ENCODE measurements at places on chromosomes 11 and 22.

GRCh38 chr11:43381802-43382201 lies 23.1 kb downstream of the TTC17 start:
- no peak for DNase-seq

GRCh38 chr11:1835671-1836010 lies 851 bp downstream of the SYT8 start:
- no peak for DNase-seq

DNA sequence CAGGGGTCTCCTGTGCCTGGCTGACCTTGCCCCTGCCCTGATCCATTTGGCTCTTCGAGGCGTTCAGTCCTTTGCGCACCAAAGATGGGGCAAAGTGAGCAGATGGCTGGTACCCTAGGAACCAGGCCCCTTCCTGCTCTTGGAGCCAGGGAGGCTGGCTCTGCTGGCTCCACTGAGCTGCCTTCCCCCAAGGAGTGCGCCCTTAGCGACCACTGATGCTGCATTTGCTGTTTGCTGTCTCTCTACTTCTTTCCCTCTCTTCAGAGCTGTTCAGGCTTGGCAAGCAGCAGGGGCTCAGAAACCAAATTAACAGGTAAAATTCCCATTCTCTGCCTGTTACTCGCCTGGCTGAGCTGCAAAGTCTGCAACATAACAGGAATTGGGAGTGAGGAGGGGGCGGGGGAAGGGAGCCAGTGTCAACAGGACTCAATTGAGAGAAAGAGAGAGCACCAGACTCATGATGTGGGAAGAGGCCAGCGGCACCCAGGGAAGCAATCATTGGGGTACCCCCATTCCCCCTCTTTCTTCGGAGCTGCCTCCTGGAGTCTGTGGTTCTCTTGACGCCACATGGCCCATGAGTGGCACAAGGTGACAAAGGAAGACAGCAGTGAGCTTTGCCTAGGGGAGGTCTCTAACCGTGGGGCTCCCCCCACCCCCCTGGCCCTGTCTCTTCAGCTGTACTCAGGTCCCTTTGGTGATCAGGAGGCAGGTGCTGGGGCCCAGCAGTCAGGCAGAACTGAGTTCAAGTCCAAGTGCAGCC lies 102.3 kb downstream of the TP53I11 start:
- no peak for DNase-seq

DNA sequence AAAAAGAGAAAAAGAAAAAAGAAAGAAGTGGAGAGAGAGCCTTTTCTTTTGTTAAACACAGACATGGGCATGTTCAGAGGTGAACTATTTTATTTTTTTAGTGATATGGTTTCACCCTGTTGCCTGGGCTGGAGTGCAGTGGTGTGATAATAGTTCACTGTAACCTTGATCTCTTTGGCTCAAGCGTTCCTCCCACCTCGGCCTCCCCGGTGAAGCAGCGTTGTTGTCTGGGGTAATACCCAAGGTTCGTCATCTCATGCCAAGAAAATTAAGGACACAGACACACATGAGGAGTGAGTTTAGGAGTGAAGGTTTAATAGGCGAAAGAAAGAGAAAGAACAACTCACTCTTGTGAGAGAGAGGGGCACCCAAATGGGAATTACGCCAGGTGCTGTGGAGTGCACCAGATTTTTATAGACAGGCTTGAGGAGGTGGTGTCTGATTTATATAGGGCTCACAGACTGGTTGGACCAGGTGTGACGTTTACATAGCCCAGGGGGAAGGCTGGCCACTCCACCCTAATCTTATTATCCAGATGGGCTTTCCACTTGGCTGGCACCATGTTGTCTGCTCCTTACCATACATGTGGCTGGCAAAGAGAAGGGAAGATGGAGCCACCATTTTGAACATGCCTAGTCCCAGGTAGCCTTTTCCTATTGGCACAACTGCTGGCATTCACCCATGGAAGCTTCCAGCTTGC lies 42.3 kb downstream of the GRAMD1B start:
- DNase-seq: no peak

DNA sequence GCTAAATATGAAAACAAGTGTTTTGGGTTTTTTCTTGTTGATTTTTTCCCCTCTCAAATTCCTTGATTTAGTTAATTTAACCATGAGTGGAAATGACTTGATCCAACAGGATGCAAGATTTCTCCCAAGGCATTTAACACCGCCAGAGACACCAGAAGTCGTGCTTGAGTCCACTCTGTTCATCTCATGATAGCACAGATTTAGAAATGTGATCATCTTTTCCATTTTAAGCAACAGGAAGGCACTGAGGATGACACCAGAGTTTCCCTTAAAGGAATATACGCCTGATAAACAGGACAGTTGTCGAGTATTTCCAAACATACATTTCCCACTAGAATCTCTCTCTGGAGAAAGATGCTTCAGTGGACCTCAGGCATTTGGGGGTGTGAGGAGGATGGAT lies 318.7 kb downstream of the CADM1 start:
- DNase-seq: no peak

- DNase-seq: no peak
Measured at GRCh38 chr11:47616726-47617416, 22.7 kb upstream of the C1QTNF4 start.

DNA sequence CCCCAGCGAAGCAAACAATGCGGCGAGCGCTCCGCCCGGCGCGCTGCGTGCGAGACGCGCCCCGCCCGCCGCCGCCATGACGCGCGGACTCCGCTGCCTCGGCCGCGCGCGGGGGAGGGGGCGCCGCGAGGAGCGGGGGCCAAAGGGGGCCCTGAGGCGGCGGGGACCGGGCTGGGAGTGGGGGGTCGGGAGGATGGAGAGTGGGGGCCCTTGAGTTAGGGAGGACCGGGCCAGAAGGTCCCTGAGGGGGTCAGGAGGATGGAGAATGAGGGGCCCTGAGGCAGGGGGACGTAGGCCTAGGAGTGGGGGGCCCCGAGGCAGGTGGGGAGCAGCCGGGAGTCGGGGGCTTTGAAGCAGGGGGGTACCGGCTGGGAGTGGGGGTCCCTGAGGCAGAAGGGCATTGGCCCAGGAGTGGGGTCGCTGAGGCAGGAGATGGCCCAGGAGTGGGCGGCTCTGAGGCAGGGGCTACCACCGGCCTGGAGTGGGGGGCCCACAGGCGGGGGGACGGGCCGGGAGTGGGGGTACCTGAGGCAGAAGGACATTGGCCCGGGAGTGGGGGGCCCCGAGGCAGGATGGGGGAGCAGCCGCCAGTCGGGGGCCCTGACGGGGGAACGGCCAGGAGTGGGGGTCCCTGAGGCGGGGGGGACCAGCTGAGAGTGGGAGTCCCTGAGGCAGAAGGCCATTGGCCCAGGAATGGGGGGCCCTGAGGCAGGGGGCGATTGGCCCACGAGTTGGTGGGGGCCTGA lies at the start of gene BRD1:
TSS of gene BRD1 (minus strand) at position 21 of the 746 bp plus-strand sequence. CDS start 3,556 bp downstream, outside the sequence.
- DNase-seq: peak; percentile 45

DNA sequence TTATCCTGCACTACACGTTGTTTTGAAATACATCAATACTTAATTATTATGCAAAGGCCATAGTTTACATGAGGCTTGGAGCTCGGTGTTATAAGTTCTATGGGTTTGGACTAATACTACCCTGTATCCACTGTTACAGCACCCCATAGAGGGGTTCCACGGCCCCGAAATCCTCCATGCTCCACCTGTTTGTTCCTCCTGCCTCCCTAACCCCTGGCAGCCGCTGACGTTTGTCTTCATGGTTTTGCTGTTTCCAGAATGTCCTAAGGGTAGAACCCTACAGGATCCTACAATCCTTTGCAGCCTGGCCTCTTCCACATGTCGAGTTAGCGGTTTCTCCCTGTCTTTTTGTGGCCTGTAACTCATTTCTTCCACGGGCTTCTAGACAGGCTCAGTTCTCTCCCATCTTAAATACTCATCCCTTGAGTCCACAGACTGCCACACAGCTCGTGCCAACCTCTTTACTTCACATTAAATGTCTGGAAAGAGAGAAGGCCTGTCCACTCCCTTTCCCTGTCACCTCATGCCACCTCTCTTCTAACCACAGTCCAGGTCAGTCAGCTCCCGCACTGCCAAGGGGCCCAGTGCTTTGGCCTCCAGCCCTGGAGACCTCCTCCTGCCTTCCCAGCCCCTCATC lies 42.4 kb upstream of the TH start:
- no peak for DNase-seq

- no peak for DNase-seq
Measured at GRCh38 chr11:72352859-72353551, 81.3 kb downstream of the CLPB start.

- no peak for DNase-seq
Measured at GRCh38 chr22:23626286-23626975, 5.7 kb downstream of the DRICH1 start.

DNA sequence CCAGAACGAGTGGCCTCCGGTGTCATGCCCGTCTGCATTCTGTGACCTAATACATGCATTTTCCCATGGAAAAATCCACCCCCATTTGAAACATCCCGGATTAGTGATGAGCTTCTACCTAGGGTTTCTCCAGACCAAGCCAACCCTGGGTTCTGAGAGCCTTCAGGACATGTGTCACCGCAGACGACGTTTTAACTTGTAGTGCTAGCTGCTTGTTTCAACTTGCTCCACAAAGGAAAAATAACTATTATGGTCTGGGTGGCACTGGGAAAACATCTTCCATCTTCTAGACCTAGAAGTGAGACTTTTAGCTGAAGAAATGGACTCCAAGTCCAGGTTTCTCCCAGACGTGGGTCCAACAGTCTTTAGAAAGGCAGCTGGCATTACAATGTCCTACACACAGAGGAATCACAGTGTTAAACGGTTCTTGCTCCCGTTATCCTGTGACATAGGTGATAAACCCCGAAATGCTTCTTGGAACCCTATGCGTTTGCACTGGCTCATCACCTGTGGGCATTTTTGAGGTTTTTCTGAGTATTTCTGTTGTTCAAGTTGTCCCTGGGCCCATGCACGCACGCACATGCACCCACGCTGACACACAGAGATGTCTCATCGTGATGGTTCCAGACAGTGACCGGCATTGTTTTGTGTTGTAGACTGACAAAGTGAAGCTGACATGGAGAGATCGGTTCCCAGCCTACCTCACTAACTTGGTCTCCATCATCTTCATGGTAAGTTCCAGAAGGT lies 46.6 kb upstream of the FADD start:
- DNase-seq: no peak

DNA sequence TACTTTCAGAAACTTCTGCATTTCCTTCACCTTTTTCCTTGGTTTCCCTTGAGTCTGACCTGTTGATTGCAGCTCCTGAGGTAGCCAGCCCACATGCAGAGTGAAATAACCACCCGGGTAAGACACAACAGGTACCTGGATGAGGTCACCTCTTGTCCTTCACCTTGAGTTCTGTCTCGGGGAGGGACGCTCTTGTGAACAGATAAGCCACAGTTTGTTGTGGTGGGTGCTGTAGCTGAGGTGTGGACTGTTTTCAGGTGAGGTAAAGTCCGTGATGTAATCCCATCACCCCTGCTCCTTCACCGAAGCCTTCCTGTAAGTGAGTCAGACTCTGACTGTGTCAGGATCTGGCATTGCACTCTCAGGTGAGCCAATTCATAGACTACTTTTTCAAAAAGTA lies 183.1 kb downstream of the NAV2 start:
- DNase-seq: no peak

DNA sequence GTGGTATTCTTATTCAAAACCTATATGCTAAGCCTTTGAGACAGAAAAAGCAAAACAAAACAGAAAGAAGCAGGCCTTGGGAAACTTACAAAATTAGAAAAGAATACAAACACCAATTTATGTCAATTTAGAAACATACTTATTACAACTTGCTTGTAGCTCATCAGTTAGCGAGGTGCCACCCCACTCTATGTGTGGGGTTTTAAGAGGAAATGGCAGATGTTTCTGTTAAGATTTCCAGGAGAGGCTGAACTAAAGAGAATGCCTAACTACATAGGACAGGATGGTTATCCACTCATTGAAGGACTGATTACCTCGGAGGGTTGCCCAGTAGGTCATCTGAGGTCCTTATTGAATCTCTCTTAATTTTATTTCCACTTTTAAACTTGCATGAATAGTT lies 302.0 kb downstream of the ETS1 start:
- DNase-seq: no peak

GRCh38 chr11:92527467-92527866 lies 302.8 kb downstream of the FAT3 start:
- DNase-seq: no peak

GRCh38 chr11:15897211-15897960 lies 459.0 kb downstream of the SOX6 start:
- no peak for DNase-seq

DNA sequence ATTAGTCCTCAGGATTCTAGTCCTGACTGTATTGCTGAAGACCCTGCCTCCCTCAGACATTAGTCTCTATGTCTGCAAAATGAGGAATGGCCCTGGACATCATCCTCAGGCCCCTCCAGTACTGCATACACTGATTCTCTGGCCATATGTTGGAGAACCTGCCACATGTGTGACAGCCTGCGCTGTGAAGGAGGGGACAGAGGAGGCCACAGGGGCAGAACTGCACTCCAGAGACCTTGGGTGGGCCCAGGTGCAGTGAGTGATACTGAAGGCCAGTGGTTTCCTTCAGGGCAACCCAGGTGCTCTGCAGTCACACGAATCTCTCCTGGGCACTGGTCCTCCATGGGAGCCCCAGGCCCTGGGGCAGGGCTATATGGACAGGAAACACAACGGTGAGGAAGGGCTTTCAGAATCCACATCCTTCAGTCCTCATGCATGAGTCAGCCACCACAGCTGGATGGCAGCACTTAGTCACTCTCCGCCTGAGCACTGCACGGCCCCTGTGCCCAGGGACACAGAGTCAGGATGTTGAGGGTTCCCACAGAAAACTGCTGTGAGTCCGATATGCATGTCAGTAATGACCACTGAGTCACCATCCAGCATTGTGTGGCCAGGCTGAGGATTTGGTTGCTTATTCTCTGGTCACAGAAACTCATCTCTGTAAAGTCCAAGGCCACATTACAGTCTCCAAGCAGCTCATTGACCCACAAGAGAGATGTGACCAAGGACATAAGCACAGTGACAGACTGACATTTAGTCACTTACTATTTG lies 39.7 kb downstream of the ME3 start:
- DNase-seq: no peak
